ENCODE measurements at places on chromosomes 3 and 15.

DNA sequence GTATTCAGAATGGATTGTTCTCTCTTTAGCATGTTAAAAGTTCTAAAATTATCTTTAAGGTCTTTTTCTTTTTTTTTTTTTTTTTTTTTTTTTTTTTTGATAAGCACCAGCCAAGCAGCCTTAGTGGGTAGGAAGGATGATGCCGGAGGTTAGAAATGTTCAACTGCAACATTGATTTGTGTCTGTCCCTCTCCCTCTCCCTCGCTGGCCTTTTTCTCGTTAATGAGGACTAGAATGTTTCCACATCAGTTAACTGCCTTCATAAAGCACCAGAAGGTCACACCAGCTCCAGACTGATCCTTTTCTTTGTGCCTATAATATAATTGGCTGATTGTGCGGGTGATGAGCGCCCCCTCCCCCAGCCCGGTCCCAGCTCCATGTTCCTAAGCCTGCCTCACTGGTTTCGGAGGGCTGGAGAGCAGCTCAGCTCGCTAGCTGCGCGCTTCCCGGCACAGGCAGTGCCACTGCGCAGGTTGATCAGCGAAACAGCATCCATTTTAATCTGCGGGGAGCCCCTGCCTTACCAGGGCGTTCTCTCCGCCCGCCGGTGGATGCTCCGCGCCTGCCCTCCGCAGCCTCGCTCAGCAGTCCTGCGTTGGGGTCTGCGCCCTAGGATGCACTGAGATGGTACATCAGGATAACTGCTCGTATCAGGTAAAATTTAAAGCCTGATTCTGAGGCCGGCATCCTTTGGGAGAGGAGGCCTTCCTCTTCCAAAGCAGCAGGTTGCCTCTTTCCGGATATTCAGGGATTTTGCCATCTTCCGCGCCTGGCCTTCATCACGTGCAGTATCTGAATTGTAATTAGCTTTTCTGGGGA lies 148.9 kb upstream of the IL12A start:
- no peak for DNase-seq

DNA sequence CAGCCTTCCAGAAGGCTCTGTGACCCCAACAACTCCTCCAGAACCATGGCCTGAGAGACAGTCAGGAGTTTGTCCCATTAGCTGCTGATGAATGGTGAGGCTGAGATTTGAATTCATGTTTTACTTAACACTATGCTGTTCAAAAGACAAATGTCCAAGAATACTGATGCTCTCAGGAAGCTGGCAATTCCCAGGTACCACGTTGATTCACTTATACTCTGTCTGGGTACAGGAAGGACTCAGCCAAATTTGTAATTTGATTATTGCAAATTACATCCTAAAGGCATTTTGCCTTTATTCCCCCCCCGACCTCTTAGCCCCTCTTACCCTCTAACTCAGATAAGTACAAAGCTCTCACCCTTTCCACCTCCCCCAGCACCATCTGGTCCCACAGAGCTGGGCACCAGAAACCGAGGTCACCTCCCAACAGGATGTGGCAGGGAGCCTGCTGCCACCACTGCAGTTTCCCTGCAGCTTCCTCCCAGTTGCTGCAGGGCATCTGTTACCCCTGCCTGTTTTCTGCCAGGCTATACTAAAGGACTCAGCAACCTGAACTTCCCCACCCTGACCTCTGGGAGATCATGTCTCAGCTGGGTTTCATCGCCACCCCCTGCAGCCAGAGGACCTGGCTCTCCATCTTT lies 33.6 kb downstream of the EAF1 start:
- no peak for DNase-seq

- no peak for DNase-seq
These were observed 147.9 kb downstream of the OR4M2 start for GRCh38 chr15:22228101-22228762.

GRCh38 chr15:71186267-71186666 lies 71.0 kb downstream of the THSD4 start:
- DNase-seq = no peak

DNA sequence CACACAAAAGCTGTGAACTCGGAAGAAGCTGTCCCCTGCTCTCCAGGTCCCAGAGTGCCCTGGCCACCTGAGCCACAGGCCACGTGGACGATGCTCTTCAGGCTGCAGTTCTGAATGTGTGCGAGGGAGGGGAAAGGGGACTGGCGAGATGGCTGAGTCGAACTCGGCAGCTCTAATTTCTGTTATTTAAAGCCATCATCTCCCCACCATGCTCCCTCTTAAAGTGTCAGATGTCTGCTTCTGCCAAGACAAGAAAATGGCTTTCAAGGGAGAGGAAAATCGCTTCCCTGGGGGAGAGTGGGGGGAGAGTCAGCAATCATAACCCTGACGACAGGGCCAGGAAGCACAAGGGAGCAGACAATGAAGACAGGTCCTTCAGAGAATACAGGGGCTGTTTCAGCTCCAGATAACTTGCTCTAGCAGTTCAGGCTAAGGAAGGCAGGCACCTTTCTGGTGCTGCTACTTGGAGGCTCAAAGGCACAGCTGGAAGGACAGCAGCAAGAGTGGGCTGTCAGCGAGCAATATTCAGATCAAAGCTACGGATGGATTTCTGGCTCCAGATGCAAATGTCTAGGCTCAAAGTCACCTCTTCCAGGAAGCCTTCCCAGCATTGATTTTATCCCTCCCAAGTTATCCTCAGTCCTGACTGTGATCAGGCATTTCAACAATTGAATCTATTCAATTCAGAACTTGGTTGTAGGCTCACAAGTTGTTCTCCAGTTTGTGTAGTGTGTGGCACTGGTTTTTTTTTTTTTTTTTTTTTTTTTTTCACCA lies 15.5 kb upstream of the CCDC33 start:
- DNase-seq = no peak

DNA sequence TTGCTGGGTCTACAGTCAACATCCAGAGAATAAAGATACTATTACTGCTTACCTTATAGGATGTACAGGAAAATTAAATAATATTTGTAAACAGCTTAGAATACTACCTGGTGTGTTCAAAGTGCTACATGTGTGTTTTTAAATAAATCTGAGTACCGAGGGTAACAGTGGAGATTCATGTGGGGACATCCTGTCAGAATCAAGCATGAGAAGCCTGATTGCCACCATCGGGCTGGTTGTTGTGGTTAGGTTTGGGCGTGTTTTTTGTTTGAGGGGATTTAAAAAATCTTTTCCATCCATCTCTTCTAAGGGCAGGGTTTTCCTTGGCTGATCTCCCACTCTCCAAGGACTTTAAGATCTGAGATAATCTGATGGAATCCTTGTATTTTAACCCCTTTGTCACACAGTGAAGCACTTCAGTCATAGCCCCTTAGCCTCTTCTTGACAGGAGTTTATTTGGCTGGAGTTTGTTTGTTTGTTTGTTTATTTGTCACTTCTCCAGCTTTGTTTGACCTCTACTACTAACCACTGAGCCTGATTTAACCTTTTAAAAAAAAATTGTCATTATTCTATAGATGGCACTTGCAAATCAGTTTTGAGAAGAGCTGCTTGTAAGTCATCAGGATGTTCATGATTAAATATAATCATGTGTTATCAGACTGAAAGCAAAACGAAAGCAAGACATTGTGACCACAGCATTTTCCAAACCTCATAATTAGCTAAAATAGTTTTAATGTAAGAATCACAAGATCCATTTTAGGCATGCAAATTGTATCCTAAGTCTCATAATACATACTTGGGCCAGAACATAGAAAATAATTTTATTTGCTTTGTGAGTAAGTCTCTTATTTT lies 72.8 kb upstream of the RARB start:
- DNase-seq = no peak

DNA sequence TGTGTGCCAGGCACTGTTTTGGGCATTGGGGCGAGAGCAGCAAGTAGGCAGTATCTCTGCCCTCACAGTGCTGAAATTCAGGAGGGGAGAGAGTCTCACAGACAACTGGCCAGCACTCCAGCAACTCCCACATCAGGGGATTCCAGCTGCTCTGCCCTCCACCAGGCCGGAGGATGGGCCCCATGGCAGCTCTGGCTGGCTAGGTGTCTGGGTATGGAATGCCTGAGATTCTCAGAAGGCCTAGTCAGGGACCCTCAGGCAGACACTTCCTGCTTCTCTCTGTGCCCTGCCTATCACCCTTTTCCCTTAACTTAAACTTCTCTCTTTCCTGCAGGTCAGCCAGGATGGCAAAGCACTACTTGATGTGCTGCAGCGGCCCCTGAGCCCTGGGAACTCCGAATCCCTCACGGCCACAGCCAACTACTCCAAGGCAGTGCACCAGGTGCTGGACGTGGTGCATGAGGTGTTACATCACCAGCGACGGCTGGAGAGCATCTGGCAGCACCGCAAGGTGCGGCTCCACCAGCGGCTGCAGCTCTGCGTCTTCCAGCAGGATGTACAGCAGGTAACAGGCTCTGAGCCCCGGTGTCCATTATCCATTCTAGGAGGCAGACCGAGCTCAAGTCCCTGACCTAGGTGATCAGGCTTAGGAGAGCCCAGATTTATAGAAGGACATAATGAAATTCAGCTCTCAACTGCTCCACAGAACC lies 342.2 kb upstream of the ROPN1 start:
- DNase-seq = no peak

All from activated T-helper 1 cell treated with anti-CD3 and anti-CD28 coated beads, Interleukin-2, amount 50 U/mL, for 16 hours (primary cell).